ENCODE measurements at places on chromosomes 13 and 19.

DNA sequence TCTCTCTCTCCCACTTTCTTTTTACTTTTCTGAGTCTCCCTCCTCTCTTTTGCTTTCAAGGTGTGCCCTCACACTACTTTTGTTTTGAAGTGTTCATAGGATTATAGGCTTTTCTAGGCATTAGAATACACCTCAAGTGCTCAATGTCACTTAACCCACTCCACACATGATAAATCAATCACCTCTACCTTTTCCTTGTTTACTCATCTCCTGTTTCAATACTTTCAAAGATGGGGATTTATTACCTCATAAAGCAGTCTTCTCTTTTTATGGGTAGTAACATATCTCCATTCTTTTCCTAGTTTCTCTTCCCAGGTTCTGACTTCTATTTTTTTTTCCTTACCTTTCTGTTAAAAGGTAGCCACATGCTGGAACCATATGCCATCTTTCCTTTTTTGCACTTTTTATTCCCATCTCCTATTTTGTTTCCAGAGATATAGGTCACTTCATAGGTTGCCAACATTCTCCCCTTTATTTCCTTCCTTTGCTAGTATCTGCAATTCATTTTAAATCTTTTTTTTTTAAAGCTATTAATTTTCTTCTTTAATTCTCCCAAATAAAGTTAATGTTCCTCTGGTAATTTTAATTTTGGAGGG, 137.6 kb upstream of the SLC10A2 start:
- no peak for DNase-seq

GRCh38 chr19:14473978-14474578, 1.1 kb downstream of the PTGER1 start:
- no peak for DNase-seq

DNA sequence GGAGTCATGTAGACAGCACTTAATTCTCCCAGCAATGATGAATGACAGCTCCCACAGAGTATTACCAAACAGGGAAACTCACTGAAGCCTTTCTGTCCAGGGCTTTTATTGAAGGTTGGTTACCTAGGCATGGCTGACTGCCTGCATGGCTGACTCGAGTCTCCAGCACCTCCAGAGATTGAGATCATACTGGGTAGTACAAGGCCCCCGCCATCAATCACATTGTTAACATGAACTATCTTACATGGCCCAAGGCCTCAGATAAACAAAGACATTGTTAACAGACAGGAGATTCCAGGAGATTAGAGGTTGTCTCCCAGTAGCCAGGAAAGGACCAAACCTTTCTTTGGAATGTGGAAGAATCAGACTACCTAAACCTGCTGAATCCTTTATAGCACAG, 128.3 kb upstream of the LSM14A start:
- DNase-seq: no peak

GRCh38 chr19:6779206-6779605, 6.7 kb downstream of the VAV1 start:
- no peak for DNase-seq

- DNase-seq: no peak
These were observed 900.3 kb upstream of the MIR17HG start for GRCh38 chr13:90447034-90447733.

- DNase-seq: no peak
These were observed 19.7 kb upstream of the GTF3A start for GRCh38 chr13:27404680-27405079.

- DNase-seq: peak; percentile 54
These were observed 184.0 kb upstream of the UBL3 start for GRCh38 chr13:30034458-30034795.

DNA sequence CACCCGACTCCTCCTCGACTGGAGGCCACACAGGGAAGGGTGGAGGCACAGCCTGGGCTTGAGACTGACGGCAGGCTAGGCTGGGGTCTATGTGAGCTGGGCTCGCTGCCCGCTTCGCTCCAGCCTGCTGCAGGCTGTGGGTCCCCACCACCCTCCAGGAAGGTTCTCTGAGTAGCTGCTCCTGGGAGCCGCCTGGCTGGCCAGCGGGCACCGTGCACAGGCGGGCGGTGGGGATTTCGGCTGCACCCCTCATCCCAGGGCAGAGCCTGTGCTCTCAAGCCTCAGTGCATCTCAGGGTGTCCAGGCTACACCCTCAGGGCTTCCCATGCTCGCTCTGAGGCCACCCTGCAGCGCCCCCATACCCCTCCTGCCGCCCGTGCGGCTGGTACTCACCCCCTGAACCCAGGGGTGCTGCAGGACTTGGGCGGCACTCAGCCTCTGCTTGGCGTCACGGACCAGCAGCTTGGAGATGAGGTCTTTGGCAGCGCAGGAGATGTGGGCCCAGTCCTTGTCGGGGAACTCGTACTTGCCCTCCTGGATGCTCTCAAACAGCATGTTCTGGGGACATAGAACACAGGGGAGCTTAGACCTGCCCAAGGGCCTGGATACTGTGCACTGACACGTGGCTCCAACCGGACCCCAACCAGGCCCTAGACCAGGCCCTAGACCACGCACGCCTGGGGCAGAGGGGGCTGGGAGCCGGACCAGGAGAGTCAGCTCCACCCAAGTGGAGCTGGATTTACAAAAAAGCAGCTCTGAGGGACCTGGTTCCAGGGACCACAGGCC, 10.2 kb downstream of the MKNK2 start:
- no peak for DNase-seq
